Fibroblast of skin of right quadriceps (primary cell): ENCODE measurements at places on chromosomes 12 and 14.

- DNase-seq, result no peak
Observed at GRCh38 chr14:32339188-32339587, 10.1 kb downstream of the AKAP6 start.

DNA sequence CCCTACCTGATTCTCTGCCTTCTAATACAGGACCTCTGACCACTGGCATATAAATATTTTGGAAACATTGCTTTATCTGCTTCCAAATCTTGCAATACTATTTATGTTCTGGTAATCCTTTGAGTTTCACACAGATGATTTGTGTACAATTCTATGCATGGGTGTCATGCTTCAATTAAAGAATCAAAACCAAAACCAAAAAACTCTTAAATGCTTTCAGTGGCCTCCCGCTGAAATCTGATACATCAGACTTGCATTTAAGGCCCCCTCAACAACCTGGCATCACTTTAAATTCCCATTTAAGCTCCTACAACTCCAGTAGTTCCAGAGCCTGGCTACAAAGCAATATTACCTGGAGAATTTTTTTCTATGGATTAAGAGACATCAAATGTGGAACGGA, 221.7 kb upstream of the NAV3 start:
- peak; percentile 17 for DNase-seq

- peak; percentile 61 for DNase-seq
Observed at GRCh38 chr14:91284791-91285548, 40.5 kb upstream of the GPR68 start.

- DNase-seq, result no peak
Observed at GRCh38 chr14:49451938-49452337, 134.2 kb downstream of the RPS29 start.

- no peak for DNase-seq
Observed at GRCh38 chr14:104151566-104152245, 13.3 kb downstream of the KIF26A start.

- DNase-seq, result no peak
Observed at GRCh38 chr14:50622978-50623377, 45.1 kb downstream of the SAV1 start.

GRCh38 chr14:105503296-105503640, 12.2 kb downstream of the TEDC1 start:
- DNase-seq, result no peak

GRCh38 chr12:106934277-106934676, 21.4 kb upstream of the TMEM263 start:
- DNase-seq, result no peak

GRCh38 chr14:102568115-102568614, 24.3 kb upstream of the RCOR1 start:
- DNase-seq, result no peak

DNA sequence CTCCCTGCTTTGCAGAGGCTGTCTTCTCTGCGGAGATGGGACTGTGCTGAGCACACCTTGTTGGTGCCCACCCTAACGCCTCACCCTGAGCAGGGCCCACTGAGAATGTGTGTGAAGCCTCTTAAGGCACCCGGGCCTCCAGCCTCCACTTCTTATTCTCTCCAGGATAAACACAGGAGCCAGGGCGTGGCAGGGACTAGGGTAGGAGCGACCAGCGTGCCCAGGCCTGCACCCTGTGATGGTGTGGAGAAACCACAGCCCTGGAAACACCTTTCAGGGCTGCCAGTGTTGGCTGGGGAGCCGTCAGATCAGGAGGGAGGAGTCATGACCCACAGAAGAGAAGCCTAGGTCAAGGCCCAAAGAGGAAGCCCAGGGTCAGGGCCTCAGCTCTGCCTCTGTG, 41.3 kb downstream of the VDR start:
- no peak for DNase-seq

DNA sequence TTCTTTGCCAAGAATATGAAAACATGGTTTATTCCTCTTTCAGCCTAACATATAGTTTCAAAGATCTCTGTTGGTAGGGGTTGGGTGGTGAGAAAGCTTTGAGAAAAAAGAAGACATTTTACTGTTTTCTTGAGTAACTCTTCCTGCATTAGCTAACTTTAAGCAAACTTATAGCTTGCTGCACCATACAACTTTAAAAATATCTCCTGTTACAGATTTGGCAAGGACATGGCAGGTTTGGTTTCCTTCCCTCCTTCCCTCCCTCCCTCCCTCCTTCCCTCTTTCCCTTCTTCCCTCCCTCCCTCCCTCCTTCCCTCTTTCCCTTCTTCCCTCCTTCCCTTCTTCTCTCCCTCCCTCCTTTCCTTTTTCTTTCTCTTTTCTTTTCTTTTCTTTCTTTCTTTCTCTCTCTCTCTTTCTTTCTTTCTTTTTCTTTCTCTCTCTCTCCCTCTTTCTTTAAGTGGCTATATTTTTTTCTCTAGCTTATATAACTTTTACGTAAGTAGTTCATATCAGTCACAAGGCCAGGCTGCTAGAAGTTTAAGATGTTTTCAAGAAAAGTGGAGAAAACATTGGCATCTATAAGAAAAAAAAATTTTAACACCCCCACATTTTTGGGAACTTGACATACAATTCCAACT, 26.0 kb upstream of the ANO6 start:
- DNase-seq, result no peak

- DNase-seq, result peak; percentile 38
Observed at GRCh38 chr12:50282721-50283228, 545 bp downstream of the LIMA1 start.

- no peak for DNase-seq
Observed at GRCh38 chr12:10131111-10131690, 1.2 kb upstream of the CLEC7A start.

GRCh38 chr14:97196336-97196735, 399.2 kb downstream of the VRK1 start:
- DNase-seq, result no peak

- no peak for DNase-seq
Observed at GRCh38 chr14:57302883-57303282, 34.1 kb downstream of the AP5M1 start.

- no peak for DNase-seq
Observed at GRCh38 chr14:75497191-75497590, 25.1 kb upstream of the BATF start.

- no peak for DNase-seq
Observed at GRCh38 chr12:31650918-31651317, 8.6 kb upstream of the ETFBKMT start.

DNA sequence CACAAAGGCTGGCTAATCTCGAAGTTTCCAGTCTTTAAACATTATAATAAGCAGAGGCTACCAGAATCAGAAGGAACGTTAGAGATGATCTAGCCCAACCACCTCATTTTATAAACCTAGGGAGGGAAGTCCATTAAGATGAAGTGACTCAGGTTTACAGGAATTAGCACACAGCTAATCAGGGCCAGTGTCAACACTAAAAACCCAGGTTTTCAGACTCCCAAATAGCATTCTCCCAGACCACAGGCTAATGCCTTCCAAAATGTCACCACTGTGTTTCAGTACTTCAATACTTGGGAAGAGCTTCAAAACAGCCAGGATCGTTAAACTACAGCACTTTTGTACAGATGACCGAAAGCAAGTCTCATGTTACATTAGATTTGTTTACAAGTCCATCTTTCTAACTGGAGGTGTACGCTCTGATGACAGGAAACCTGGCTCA, 89.2 kb downstream of the FOXN3 start:
- DNase-seq, result peak; percentile 65

DNA sequence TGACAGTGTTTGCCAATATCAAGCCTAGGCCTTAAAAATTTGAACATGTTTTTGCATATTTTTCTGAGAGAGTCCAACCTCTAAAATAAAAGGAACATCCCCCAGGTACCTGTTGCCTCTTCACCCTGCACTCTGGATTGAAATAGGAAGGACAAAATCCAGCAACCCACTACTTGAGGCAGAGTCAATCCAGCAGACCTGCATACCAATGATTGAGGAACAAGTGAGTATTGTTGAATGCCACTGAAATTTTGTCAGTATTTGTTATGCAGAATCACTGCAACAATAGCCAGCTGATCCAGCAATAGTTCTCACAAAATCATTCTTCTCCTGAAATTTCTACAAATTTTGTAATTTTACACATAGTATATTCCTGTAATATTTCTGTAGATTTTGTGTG, 460.6 kb upstream of the FOXG1 start:
- no peak for DNase-seq

- DNase-seq, result no peak
Observed at GRCh38 chr12:11623382-11623781, 26.1 kb upstream of the ETV6 start.

DNA sequence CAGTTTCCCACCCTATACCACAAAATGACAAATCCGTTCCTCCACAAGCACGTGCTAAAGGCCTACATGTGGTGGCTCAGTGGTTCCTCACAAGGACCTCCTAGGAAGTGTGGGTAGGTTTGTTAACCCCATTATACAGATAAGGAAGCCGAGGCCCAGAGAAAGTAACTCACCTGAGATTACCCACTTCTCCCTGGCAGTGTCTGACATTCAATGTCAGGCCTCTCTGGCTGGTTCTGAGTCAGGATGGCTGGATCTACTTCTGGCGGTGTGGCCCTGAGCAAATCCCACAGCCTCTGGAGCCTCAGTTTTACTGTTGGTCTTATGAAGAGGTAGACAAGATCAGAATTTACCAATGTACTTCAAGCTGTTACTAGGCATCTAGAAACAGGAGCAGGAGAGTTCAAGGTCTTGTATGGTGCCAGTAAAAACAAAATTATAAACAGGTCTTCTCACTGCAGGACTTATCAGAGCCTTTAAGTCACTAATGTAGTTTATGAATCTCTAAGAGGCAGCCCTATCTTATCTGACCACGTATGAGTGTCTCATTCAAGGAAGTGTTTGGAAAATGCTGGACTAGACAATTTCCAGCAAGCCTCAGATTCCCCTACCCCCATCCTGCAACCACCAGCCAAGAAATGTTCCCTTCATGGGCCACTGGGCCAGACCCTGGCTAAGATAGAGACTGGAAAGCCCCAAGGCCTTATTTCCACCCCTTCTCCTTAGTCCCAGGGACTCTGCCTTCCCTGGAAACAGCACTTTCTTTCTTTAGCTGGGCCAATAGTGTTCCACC, 4.2 kb downstream of the HSPB8 start:
- no peak for DNase-seq
